Stimulated activated CD8-positive, alpha-beta memory T cell treated with anti-CD3 and anti-CD28 coated beads, Interleukin-7, amount 100 ng/mL, for 4 hours (primary cell): ENCODE measurements at places on chromosomes 1 and 21.

- DNase-seq = no peak
Measured at GRCh38 chr1:156961709-156962108, 41.3 kb downstream of the LRRC71 start.

DNA sequence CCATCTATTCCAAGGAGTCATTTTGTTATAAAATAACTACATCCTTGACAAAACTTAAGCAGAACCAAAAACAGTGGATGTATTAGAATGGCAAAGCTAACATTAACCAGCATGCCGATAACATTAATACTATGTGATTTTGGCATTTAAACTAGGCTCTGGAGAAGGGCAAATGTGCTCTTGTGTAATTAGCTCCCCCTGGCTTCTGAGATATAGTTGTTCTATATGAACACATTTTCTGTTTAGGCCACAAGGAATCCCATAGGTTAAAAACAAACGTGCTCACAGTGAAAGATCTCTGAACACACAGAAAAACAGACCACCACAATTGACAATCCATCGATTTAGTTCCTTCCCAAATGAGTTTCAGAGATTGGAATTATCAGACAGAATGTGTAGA is 57.4 kb upstream of the TARS2 start:
- DNase-seq = no peak

DNA sequence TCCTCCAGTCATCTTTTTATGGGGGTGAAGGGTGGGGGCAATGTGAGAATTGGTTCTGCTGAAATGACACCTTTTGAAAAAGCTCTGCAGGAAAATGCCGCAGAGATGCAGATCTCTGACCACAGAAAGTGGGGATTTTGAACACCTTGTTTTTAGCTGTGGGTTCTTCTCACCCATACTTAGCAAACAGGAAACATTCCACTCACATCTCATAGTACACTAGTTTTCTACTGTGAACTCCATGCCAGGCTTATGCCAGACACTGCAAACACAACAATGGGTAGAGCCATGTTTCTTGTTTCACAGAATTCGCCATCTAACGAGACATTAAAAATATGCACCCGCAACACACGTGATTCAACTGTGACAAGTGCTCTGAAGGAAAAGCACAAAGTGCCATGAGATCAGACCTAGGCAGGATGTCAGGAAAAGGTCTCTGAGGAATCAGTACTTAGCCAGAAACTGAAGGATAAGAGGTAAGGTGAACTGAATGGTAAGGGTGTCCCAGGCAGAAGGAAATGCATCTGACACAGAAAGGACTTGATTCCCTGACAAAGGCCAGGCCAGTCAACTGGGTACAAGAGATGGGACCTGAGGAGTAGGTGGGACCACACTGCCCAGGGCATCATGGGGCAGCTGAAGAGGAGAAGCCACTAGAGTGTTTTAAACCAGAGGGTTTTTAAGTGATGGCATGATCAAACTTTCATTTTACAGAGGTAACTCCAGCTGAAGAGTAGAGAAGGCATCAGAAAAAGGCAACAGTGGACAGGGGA is 83.8 kb upstream of the JAK1 start:
- DNase-seq = no peak

GRCh38 chr1:19390166-19390850 is 78.2 kb downstream of the SLC66A1 start:
- DNase-seq = no peak

- DNase-seq = no peak
Measured at GRCh38 chr1:203069030-203069747, 16.6 kb downstream of the MYOG start.

GRCh38 chr1:112836642-112837041 is 119.4 kb downstream of the SLC16A1 start:
- DNase-seq = no peak

DNA sequence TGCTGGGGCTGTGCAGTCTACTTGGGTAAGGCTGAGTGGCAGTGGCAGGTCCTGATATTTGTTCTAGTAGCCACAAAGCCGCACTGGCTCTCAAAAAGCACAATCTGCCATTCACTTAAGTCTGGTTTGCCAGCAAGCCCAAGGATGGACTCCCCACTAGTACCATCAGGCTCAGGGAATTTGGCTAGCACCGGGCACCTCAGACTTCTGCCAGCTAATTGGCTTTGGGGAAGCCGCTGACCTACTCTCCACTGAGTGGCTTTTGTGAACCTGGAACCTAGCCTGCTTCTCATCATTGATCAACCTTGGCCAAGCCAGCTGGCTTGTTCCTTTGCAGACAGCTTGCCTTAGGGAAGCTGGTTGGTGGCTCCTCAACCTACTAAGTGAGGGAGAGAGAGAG is 83.1 kb downstream of the ESRRG start:
- DNase-seq = no peak

- no peak for DNase-seq
Measured at GRCh38 chr1:16903458-16903796, 7.6 kb downstream of the RNU1-2 start.

DNA sequence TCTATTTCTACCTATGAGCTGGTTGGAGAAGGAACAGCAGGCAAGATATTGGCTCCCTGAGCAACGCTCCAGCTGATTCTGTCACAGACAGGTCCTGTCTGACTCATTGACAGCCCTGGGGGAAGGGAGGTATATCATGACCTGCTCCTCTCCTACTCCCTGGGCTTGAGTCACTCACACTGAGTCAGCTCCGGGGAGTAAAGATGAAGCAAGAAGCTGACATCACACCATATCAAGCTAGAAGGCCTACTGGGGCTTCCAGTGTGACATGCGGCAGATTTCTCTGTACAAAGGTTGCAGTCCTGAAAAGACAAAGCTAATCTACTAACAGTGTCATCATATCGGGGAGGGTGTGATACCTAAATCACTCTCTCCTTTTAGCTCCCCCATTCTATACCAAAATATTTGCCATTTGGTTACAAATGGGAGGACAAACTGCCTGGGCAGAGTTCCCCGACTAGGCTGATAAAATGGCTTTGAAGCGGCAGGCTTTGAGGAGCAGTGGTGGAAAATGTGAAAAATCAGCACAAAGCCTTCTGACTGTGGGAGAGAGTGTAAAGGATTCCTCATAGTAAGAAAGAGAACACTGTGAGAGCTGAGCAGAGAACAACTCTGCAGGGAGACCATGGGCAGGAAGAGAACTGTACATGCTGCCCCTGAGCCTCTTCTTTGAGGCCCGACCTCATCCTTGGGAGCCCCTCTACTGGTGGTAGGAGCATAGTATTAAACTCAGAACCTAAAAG is 15.5 kb downstream of the PI4KB start:
- peak; percentile 85 for DNase-seq

GRCh38 chr1:15007842-15008241 is 145.7 kb upstream of the TMEM51 start:
- DNase-seq = no peak

- no peak for DNase-seq
Measured at GRCh38 chr1:236520445-236521005, 3.3 kb upstream of the LGALS8 start.

DNA sequence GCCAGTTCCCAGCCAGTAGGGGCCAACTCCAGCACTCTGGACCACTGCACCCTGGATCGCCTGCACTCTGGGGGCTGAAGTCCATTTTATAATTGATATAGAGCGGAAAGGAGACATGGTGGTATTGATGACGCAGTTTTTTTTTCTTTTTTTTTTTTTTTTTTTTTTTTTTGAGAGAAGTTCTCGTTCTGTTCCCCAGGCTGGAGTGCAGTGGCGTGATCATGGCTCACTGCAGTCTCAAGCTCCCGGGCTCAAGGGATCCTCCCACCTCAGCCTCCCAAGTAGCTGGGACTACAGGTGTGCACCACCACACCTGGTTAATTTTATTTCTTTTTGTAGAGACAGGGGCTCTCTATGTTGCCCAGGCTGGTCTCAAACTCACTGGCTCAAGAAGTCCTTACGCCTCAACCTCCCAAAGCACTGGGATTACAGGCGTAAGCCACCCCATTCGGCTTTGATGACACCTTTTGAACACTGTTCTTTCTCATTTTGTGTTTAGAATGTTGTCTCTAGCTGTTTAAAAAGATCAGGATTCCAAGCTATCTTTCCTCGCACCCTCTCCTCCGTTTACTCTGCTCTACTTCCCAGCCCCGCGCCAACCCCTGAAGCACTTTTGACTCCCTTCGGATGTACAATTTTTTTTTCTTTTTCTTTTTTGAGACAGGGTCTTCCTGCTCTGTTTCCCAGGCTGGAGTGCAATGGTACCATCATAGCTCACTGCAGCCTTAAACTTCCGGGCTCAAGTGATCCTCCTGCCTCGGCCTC is 960 bp downstream of the MX2 start:
- no peak for DNase-seq

DNA sequence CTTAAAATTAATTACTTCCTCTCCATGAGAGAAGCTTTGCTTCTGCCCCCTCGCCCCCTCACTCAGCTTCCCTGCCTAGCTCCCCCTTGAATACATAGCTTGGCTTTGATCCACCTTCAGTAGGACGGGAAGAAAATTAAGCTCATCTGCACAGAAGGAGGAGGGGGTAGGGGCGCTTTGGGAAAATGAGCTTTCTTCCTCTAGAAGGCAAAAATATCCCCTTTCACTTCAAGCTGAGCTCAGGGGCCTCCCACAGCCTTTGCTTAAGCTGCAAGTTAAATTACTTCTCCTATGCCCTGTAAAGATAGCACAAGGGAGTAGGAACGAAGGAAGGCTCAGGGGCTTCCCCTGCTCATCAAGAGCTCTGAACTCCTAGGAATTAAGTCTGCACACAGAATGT is 65.2 kb upstream of the GOLT1A start:
- DNase-seq = no peak

DNA sequence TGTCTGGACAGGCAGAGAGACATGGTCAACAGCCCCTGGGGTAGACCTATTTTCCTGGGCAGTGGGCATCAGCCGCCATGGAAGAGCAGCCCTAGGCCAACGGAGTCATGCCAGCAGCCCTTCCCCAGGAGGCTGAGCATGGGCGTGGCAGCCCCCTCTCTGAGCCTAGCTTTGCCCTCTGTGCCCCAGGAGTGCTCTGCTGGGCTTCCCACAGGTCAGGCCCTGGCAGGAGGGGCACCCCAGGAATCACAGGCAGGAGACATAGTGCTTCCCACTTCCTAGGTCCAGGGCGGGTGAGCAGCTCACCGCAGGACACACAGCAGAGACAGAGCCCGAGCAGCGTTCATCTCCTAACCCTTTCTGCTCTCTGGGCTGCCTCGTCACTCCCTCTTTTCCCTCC is 132.8 kb downstream of the GLIS1 start:
- DNase-seq = no peak

GRCh38 chr21:39014747-39015146 is 168.5 kb downstream of the PSMG1 start:
- DNase-seq = no peak

DNA sequence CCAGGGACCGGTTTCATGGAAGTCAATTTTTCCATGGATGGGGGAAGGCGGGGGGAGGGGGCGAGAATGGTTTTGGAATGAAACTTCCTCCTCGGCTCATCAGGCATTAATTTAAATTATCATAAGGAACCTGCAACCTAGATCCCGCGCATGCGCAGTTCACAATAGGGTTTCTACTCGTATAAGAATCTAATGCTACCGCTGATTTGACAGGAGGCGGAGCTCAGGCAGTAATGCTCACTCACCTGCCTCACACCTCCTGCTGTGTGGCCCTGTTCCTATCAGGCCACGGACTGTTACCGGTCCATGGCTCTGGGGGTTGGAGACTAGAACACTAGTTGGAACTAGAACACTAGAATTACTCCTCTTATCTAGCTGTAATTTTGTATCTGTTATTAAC is 38.0 kb downstream of the PRRX1 start:
- DNase-seq = no peak

DNA sequence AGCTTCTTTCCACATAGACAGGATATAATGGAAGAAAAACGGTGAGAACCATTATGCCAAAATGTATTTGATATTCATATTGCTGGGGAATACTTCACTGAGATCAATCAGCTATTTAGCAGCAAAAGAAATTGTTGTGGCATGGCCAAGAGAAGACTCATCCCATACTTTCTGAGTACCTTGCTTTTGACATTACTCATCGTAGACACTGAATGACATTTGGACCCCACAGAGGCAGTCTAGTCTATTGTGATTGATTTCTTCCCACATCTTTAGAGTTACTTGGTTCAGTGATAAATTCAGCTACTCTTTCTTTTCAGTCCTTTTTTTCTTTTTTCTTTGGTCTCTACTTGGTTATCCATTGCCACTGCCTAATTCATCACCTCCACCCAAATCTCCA is 22.1 kb downstream of the ATP1B1 start:
- no peak for DNase-seq

DNA sequence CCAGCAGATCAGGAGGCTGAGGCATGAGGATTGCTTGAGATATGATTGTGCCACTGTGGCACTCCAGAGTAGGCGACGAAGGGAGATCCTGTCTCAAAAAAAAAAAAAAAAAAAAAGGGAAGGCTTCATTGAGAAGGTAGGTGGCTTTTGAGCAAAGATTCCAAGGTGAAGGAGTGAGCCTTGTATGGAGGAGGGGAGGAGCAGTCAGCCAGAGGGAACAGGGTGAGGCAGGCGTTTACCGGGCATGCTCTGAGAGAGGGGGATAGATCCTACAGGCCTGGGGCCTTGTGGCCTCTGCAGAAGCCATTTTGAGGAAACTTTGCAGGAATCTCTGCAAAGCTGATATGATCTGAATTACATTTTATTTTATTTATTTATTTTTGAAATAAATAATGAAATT is 5.1 kb upstream of the HDAC1 start:
- no peak for DNase-seq

GRCh38 chr1:207702317-207702716 is 49.5 kb upstream of the CD46 start:
- no peak for DNase-seq

DNA sequence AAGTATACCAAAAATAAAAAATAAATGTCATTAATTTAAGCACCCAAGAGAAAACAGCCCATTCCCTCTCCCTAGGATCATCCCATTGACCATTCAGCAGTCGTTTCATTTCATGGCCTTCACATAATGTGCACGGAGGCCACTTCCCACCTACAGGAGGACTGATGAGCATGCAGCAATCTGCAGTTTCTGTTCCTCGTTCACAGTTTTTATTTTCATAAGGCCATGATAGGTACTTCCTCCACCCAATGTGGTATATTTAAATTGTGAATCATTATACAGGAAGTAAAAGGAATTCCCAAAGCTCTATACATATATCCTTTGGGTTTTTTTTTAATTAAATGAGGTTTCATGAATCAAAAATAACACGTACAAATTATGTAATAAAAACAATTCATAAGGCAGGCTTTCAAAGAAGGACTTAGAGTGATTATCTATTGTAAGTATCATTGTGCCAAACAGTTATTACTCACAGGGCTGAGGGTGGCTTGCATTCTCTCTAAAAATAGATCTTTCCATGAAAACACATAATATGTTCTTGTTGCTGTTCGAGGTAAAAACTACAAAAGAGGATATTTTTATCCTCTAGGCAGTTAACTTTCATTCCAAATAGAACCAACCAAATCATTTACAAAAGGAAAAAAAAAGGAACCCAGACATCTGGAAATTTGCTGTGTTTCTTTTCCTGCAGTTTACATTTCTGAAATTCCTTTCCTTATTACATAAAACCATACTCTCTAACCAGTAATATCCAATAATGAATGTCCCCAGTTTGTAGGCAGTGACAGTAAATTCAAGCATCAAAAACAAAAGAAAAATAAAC is 27.5 kb upstream of the SLC44A3 start:
- no peak for DNase-seq

GRCh38 chr1:25922971-25923552 is 16.8 kb upstream of the STMN1 start:
- no peak for DNase-seq

GRCh38 chr21:32370998-32371766 is 21.6 kb downstream of the URB1 start:
- DNase-seq = no peak

GRCh38 chr1:101178688-101179491 is 57.9 kb upstream of the S1PR1 start:
- DNase-seq = no peak

GRCh38 chr21:29194847-29195246 is 64.4 kb downstream of the MAP3K7CL start:
- no peak for DNase-seq
